ENCODE measurements at places on chromosomes 16 and 17.

GRCh38 chr17:47324224-47325020 lies 667 bp downstream of the EFCAB13 start:
- peak; percentile 21 for DNase-seq

GRCh38 chr17:31511580-31511979 lies 120.1 kb downstream of the RAB11FIP4 start:
- DNase-seq: no peak

DNA sequence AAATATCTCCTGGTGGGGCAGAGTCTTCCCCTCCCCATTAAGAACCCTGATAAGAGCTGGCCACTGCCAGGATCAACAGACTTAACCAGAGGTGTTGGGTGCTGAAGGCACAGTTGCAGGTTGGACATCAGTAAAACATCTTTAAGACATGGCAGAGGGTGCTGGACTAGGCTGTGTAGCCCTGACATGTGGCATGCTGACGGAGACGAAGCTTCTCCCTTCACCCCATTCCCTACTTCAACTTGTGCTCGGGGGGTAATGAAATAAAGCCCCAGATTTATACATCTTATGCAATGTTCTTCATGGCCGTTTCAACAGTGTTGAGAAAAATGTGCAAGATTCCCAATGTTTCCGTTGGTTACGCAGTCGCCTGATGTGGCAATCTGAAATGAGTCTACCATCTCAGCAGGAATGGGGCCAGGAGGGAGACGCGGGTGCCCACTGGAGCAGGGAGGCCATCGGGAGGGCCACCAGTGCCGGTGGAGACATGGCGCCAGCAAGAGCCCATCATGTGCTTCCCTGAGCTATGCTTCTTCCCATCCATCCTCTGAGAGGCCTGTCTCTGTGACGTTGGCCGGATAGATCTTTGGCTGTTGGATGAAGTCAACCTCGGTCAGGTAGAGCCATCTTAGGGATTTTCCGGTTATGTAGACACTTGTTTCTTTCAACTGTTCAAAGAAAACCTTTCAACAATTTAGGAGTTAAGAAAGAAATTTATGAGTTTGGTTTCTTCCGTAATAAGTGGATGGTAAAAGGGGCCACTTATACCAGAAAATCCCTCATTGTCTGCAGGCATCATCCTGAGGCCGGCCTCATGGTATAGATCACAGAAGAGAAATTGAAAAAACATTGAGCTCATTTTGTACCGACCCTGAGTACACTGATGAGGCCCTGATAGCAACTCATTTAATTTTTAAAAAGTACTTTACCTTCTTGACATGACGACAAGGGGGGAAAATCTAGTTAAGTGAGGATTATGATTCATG lies 6.4 kb downstream of the IRF8 start:
- DNase-seq: no peak

- DNase-seq: no peak
Measured at GRCh38 chr17:80414508-80414802, 512 bp upstream of the ENDOV start.

- DNase-seq: no peak
Measured at GRCh38 chr17:41439375-41439774, 1.4 kb downstream of the KRT38 start.

GRCh38 chr17:48769009-48769675 lies 40.6 kb upstream of the HOXB13 start:
- DNase-seq: no peak

GRCh38 chr16:27920391-27920891 lies 143.1 kb downstream of the GSG1L start:
- DNase-seq: no peak

- DNase-seq: no peak
Measured at GRCh38 chr16:19843371-19843770, 41.3 kb downstream of the GPRC5B start.

DNA sequence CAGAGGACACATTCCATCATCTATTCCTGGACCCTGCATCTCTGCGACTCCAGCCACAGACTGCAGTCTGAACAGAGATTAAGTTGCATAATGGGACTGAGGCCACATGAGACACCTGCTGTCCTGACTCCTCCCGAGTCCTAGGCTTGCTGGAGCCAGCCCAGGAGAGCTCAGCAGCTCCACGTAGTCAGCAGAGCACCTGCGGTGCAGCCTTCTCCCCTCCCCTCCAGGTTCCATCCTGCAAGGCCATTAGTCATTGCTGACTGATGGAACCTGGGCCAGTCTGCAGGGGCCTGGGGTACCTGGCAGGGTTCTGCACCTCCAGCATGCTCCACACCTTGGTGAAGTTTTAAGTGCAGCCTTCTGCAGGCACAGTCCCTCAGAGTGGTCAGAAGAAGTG lies 76.7 kb downstream of the PLD6 start:
- no peak for DNase-seq

DNA sequence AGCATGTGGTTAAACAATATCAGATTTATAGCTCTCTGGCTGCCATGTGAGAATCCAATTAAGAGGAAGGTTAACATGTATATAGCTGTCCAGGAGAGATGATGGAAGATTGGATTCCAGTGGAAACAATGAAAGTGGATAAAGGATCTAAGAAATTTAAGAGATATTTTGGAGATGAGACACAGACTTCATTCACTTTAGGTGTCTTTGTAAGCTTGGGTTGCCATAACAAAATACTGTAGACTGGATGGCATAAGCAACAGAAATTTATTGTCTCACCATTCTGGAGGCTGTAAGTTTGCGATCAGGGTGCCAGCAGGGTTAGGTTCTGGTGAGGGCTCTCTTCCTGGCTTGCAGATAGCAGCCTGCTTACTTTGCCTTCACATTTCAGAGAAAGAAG lies 155.9 kb upstream of the MYOCD start:
- DNase-seq: no peak

DNA sequence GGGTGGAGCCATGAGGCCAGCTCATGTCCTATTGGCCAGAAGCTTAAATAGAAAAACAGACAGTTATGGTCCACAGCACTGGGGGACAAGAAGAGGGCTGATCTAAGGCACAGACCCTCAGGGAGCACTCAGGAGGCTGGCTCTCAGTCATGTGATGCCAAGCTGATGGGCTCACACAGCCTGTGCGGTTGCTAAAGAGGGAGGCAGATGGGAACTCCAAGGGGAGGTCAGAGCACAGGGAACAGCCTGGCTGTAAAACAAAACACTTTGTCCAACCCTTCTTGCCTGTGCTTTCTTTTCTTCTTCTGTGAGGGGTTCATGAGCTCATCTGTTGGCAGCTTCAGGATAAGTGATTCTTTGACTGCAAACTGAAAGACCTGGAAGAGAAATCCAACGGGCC lies 27.2 kb downstream of the CNTNAP1 start:
- DNase-seq: no peak

- peak; percentile 72 for DNase-seq
Measured at GRCh38 chr17:68290955-68291835, at the start of the genes ARSG and SLC16A6. Gene ARSG (plus strand): TSS chr17:68291495. CDS start chr17:68307494, 15,999 bp downstream. Gene SLC16A6 (minus strand): TSS chr17:68291127. CDS start chr17:68278320, 12,807 bp downstream.

DNA sequence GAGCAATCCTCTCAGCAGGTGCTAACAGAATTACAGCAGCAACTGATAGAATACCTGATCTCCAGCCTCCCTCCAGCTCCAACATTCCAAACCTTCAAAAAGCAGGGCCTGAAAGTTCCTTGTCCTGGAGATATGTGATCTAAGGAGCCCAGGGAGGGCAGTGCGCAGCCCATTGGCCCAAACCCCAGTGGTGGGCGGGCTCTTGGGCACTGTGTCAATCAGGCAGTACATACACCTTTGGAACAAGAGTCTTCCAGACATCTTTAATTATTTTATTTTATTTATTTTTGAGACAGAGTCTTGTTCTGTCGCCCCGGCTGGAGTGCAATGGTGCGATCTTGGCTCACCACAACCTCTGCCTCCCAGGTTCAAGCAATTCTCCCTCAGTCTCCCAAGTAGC lies 24.2 kb downstream of the SLC12A3 start:
- no peak for DNase-seq

DNA sequence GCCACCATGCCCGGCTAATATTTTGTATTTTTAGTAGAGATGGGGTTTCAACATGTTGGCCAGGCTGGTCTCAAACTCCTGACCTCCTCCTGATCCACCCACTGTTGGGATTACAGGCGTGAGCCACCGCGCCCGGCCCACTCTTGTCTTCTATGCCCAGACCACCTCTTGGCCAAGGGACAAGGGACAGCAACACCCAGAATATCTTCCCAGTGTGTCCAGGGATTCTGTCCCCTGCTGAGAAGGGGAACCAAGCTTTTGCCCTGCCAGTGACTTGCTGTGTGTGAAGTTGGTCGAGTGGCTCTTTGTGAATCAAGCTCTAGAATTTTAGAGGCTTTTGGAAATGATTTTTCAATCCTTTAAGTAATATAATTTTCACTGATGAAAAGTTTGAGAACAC lies 1.7 kb upstream of the MPO start:
- DNase-seq: no peak

DNA sequence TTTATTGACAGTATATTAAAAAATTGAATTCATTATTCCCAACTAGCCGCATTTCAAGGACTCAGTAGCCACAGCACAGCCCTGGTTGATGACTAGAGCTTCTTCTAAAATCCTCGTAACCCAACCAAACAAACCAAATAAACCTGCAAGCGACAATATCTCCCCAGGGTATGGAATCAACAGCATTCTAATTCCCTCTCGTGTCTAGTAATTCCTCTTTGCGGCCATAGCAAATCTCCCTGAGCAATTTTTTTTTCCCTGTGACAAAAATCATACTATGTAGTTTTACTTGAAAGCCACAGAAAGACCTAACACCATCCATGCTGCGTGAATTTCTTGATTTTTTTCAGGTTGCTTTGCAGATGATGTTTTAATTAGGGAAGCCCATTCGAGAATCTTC lies 143.4 kb upstream of the MYOCD start:
- DNase-seq: no peak

- DNase-seq: no peak
Measured at GRCh38 chr16:19840524-19841110, 44.0 kb downstream of the GPRC5B start.

DNA sequence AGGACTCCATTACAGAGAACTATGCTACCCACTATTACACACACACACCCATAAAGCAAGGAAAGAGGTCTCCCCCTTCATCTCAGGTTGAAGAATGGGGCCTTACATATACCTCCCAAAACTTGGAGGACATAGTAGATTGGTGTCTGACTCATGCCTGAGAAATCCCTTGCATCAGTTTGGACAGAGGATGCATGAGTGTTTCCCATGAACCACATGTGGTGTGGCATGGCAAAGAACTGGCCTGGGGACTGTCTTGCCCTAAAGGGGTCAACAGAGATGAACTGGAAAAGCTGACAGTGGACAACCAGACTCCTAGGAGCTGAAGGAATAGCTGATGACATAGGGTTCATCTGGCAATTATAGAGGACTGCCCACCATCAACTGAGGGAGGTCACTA lies 54.0 kb downstream of the DYNLRB2 start:
- no peak for DNase-seq

- no peak for DNase-seq
Measured at GRCh38 chr16:69581297-69581696, 15.5 kb downstream of the NFAT5 start.

DNA sequence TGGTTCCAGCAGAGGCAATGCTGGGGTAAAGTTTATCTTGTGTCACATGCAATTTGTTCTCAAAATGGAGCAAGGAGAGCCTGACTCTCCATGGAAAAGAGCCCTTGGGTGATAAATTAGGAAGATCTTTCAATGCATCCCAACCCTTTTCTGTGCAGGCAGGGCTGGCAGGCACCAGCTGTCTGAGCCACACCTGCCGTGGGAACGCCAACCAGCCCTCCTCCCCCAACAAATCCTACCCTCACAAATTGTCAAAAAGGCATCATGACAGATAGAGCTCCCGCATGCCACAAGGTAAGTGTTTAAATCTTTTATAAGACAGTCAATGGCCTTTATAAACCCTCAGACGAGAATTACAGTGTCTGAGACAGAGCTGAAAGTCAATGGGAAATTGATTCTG lies 418.5 kb upstream of the CDH5 start:
- no peak for DNase-seq

DNA sequence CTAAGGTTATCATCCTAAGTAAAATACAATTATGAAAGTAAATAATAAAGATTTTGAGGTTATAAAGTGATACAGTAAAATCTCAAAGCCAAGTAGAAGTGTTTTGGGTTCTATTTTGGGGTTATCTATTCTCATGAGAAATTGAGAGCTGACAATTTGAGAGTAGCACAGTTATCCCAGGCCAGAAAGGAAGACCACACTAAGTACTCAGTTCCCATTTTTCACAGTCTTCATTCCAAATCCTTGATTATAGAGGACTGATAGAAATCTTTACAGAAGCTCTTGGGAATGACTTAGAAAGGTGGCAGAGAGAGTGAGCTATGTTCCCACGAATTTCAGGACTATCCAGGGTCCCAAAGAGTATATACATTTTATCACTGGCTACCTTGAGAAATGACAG lies 4.6 kb downstream of the GFOD2 start:
- DNase-seq: no peak

GRCh38 chr17:68302066-68302564 lies 10.8 kb downstream of the ARSG start:
- no peak for DNase-seq

- no peak for DNase-seq
Measured at GRCh38 chr17:74815550-74816370, 39.6 kb upstream of the NAT9 start.

- DNase-seq: no peak
Measured at GRCh38 chr17:81681672-81682071, 1.9 kb downstream of the ARL16 start.

DNA sequence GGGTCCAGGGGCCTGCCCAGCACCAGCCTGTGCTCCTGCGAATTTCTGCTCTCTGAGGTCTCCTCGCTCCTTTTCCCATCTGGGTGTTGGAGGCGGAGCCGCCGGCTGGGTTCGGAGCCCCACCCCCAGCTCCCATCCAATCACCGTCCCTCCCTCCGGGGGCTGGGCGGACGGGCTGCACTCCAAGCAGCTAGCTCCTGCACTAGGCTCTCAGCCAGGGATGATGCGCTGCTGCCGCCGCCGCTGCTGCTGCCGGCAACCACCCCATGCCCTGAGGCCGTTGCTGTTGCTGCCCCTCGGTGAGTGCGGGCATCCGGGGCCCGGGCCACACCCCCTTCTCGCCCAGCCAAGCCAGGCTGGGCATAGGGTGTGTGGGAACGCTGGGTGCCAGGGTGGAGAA lies at the start of gene NRN1L:
NRN1L (plus strand) TSS at position 202 of the 400 bp plus-strand sequence; CDS start at position 221, 19 bp downstream.
- DNase-seq: no peak

DNA sequence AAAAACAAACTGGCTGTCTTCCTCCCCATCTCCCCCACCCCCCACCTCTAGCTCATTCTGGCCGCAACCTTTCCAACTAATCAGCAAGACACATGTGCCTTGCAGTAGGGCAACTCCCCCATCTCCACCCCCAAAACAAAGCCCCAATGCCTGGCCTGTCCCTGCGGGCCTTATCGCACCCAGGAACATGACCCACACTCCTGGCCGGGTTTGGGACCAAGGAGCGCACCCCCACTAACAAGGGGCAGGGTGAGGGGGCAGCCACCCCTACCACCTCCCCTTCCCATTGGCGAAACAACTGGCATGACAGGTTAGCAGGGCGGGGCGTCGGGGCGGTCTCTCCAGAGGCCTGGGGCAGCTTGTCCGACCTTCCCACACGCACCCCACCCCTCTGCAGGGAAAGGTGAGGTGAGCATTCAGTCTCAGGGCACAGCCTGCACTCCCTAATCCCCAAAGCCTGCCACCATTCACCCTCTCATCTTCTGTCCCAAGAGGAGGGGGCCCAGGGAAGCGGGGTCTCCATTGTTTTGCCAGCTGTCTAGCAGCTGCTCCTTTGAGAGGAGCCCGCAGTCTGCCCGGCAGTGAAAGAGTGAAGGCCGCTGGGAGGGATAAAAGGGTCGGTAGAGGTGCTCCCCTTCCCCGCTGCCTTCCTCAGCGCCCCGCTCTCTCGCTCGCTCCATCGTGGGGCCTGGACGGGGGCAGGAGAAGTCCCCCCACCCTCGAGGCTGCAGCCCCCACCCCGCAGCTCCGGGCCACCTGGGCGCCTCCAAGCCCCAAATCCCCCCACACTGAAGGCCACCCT lies 765 bp downstream of the MYO18A start:
- DNase-seq: no peak

- DNase-seq: no peak
Measured at GRCh38 chr16:14475370-14476139, 154.5 kb downstream of the PARN start.

Data from stimulated activated CD8-positive, alpha-beta memory T cell treated with anti-CD3 and anti-CD28 coated beads, Interleukin-12 subunit alpha, Interleukin-12 subunit beta, amount 100 ng/mL, for 4 hours (primary cell).